ENCODE measurements at places on chromosomes 12 and 14.

- no peak for DNase-seq
Measured at GRCh38 chr12:63294327-63294632, 143.3 kb upstream of the AVPR1A start.

DNA sequence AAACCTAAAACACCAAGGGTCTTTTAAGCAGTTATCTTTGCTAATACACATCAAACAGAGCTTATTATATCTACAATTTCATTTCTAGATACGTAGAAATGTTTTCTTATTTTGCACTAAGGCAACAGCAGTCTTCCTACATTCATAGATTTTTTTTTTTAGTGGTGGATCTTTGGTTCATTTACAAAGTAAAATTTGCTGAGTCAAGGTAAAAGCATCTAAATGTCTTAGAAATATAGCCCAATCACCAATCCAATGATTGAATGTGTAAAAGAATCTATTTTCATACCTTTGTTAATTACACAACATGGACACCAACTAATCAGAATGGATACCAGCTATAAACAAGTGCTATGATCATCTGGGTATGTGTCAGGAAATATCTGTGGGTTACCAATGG, 272.2 kb upstream of the TMPO start:
- no peak for DNase-seq

DNA sequence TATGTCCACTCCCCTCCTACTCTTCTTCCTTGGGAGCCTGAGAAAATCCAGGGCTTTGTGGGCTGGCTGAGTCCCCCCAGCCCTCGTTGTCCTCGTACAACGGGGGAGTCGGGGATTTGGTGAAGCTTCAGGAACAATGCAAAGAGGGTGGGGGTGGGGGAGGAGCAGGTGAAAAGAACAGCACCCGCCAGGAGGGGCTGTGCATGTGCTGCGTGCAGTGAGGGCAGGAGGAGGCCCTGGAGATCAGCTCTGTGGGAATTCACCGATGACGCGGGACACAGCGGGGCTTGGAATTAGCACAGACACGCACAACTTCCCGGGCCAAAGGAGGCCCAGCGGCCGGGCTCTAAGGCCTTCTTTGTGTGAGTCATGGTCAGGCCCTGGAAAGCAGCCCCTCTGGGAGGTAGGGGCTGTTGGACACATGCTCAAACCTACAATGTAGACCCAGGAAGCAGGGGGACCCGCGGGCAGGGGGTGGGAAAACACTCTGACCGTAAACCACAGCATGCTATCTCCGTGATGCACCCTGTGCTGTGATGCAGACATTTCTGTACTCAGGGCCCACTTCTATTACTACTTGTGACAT, 32.8 kb downstream of the RBM19 start:
- no peak for DNase-seq

- DNase-seq = no peak
Measured at GRCh38 chr12:28620281-28620680, 430.0 kb downstream of the CCDC91 start.

DNA sequence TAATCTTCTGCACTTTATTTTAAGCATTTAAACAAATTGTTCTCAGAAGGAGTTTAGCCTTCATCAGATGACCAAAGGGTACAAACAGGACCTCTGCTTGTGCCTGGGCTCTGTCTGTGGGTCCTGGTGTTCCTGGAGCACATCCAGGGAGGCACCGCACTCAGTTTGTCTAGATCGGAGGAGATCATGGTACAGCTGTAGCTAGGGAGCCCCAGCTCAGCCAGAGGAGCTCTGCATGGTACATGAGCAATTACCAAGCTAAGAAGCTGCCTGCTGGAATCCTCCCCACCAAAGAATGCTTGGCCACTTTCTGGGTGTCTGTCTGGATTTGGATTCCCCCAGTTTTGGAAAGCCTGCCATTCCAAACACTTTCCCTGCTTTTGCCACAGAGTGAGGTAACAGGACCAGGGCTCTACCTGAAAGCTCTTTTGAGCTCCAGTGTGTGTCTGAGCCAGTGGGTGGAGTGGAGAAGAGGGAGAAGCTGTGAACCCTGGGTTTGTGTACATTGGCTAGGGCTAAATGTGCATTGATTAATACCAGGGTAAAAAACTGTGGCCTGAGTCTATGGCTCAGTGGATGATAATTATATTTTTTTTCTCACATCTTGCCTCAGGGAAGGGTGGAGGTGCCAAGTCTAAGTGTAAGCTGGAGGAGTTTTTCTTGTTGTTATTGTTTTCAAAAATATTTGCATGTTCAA, 163.7 kb upstream of the IGF1 start:
- no peak for DNase-seq

- no peak for DNase-seq
Measured at GRCh38 chr14:100128688-100129087, 30.8 kb downstream of the DEGS2 start.

DNA sequence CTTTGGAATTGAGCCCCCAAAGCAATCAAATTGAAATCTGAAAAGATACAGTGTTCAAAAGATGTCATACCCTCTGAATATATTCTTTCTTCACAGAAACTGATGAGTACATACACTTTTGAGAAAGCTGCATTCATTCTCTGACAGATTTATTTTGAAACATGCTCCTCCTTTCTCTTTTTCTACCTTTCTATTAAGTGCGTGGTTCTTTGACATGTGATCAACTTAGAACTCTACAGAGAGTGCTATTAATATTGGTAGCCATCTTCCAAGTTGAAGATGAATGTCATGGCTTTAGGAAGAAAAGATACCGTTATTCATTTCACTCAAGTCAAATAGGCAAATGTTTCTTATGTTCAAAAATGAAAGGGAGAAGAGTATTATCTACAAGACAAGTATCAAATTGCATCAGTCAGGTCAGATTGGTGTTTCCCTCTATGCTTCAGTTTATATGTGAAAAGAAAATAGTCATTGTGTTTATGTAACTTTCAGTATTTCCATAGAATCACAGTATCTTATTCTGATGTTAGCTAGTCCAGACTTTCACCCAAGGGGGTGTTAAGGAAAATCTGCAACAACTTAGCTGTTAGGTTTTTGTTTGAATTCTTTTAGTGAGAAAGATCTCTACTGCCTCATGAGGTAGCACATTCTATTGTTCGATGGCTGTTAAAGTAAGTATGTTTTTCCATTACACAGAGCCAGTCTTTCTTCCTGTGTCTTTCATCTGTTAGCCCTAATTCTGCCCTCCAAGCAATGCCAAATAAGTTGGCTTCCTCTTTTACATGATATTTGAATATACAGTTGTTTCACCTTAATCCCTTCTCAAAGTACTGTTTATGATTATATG, 55.4 kb upstream of the GARIN2 start:
- no peak for DNase-seq

GRCh38 chr12:103530307-103531066, 34.7 kb upstream of the C12orf42 start:
- peak; percentile 70 for DNase-seq

DNA sequence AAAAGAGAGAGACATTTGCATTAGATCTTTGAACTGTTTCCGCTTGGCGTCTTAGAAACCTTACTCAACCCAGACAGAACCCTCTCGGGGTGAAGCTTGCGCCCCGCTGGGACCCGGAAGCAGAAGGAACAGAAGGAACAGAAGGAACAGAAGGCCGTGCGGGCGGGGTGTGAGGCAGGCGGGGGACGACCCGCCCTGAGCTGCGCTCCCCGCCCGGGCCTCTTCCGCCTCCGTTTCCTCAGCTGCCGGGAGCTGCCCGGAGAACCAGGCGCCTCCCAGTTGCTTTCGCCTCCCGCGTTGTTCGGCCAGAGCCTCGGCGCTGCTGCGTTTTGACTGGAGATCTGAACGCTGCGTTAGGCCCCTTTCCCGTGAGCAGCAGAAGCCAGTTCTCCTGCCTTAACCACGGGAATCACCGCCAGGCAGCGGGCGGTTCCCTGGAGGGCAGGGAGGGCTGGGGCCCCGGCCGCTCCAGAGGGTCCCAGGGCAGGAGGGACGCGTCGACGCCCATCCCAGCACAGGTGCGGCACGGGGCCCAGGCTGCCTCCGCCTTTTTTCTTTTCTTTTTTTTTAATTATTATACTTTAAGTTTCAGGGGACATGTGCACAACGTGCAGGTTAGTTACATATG, 19.3 kb upstream of the MMP17 start:
- DNase-seq = peak; percentile 83

Data from GM12865 (cell line).